Stimulated activated CD4-positive, alpha-beta T cell treated with anti-CD3 and anti-CD28 coated beads, Interleukin-1b, Interleukin-23, amount 100 ng/mL, for 1 hour (primary cell): ENCODE measurements at places on chromosomes 7 and 10.

- DNase-seq = no peak
These were observed 412.1 kb upstream of the CELF2 start for GRCh38 chr10:10605551-10606081.

GRCh38 chr10:127337801-127338200 is 141.4 kb upstream of the INSYN2A start:
- DNase-seq = no peak

DNA sequence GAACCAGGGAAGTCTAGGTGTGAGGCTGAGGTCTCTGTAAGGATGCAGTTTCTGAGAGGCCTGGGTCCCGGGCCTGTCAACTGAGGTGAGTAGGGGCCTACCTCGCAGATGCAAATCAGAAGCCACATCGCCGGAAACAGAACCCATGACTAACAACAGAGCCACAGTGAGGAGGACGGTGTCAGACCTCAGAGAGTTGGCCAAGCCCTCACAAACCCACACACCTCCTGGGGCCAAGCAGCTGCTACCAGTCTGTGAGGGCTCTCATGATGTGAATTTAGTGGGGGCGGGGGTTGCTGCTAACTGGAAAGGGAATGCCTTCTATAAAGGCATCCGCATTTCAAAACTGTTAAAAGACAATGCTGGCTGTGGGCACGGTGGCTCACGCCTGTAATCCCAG is 103.0 kb downstream of the COBL start:
- DNase-seq = no peak

DNA sequence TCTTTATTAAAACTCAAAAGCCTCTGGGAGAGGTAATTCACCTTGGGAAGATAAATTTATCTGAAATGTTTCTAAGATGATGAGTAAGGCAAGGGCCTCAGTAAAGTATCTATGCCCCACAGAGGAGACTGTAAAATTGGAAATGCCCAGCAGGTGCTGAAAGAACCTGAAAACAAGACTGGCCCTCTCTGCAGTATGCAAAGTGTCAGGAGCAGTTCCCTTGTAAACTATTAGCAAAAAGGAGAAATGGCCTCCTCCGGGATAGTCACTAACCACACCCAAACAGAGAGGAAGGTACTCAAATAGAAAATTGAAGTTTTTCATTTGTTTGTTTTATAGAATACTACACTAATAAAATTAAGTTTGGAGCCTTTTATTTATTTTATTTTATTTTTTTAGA is 81.2 kb downstream of the FZD1 start:
- no peak for DNase-seq
